ENCODE measurements at places on chromosomes 3 and 15.
A peak's percentile ranks its signal among the peaks of the same experiment; 100 is the strongest.

DNA sequence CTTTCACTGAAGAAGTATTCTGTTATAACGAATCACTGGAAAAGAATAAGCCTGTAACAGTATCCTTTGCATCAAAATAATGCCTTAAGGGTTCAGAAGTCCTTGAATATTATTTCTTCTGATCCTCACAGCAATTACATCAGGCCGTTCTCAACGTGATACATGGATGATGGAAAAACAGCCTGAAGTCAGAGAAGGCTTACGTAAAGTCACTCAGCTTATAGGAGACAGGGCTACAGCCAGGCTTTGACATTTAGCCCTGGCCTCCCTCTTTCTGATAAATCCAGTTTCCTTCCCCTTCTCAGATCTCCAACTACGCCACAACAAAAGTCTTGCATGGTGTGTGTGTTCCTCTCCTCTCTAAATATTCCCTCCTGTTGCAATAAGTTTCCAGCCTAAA lies 131.9 kb downstream of the ANO10 start:
- DNase-seq: no peak
- peaks cover 2% of the 10 kb centered on the region for H3K27me3 ChIP-seq
- H3K27ac ChIP-seq: no peak overlapping the region
- no peak overlapping the region for H3K4me3 ChIP-seq
- peaks cover 2% of the 10 kb centered on the region for H3K36me3 ChIP-seq

GRCh38 chr3:150371741-150372254 lies 36.3 kb upstream of the TSC22D2 start:
- no peak overlapping the region for H3K4me3 ChIP-seq
- no peak for DNase-seq
- H3K36me3 ChIP-seq: no peaks in the 10 kb centered on the region
- H3K27ac ChIP-seq: no peak overlapping the region

DNA sequence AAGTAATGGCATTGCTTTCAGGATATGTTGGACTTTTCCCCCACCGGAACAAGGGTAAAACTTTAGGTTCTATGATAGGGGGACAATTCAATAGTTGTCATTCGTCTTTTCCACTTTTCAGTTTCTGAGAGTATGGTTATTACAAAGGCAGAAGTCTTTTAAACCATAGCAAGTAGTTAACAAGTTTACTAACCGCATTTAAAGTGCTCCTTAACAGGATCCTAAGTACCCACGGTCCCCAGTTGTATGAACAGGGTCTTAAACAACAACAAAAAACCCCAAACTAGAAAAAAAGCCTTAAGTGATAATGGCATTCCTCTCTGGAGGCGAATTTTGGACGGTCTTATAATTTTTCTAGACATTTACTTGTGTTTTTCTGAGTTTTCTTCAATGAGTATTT lies 831 bp downstream of the IFT57 start:
- no peaks in the 10 kb centered on the region for H3K27me3 ChIP-seq
- peaks cover 50% of the 10 kb centered on the region for H3K4me1 ChIP-seq
- H3K4me3 ChIP-seq: peak overlapping the region; percentile 96
- peaks cover 3% of the 10 kb centered on the region for H3K36me3 ChIP-seq

DNA sequence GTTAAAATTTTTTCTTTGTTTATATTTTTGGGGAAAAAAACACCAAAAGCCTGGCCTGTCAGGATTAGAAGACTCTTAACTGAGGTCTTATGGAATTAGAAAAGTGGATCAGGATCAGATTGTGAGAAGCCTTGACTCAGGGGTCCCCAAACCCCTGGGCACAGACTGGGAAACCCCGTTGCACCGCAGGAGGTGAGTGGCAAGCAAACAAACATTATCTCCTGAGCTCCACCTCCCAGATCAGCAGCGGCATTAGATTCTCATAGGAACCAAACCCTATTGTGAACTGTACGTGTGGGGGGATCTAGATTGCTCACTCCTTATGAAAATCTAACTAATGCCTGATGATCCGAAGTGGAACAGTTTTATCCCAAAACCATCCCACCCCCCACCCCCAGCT lies 117.2 kb downstream of the TCF12 start:
- H3K27me3 ChIP-seq: no peaks in the 10 kb centered on the region
- H3K4me3 ChIP-seq: no peak overlapping the region
- no peak for DNase-seq
- H3K27ac ChIP-seq: no peak overlapping the region

DNA sequence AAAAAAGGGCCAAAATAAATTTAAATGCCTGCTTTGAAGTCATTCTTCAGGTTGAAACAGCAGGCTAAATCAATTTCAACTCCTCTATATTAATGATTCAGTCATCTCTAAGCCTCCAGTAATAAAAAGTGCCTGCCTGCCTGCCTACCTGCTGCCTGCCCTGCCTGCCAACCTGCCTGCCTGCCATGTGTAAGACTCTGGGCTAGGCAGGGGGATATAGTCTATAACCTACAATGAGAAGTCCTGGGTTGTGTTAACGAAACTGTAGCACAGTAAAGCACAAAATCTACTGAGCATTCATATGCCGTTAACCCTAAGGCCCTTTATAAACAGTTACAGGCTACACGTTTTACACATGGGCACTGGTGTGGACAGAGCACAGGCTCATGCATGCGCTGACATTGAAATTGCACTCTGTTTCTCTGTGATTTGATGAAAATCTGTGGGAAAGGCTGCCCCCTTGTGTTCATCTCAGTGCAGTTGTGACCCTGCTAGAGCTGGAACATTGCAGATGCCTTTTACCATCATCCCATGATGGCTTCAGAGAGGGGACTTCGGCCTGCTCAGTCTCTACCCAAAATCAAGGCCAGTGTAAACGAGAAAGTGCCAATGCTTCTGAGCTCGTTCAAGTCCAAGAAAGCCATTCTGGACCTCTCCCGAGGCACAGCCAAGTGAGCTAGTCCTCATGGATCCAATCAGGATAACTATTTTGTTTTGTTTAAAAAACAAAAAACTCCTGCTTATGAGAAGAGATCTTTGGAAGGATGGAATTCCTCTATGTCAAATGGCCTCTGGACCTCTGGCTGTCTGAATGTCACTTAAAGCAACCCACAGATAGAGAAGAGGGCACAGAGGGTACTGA lies 64.6 kb downstream of the EFL1 start:
- no peaks in the 10 kb centered on the region for H3K27me3 ChIP-seq
- H3K36me3 ChIP-seq: peaks cover 8% of the 10 kb centered on the region
- H3K4me3 ChIP-seq: no peak overlapping the region

GRCh38 chr3:71183549-71183948 lies 400.0 kb downstream of the FOXP1 start:
- no peak for DNase-seq
- H3K4me1 ChIP-seq: peaks cover 31% of the 10 kb centered on the region
- no peak overlapping the region for H3K4me3 ChIP-seq

GRCh38 chr15:30882849-30883433 lies 20.8 kb upstream of the FAN1 start:
- DNase-seq: peak; percentile 35
- H3K4me1 ChIP-seq: no peaks in the 10 kb centered on the region
- H3K27me3 ChIP-seq: peaks cover 18% of the 10 kb centered on the region
- H3K4me3 ChIP-seq: no peak overlapping the region
- H3K36me3 ChIP-seq: no peaks in the 10 kb centered on the region

- peaks cover 5% of the 10 kb centered on the region for H3K36me3 ChIP-seq
- no peak overlapping the region for H3K4me3 ChIP-seq
- H3K27me3 ChIP-seq: no peaks in the 10 kb centered on the region
- no peak overlapping the region for H3K27ac ChIP-seq
Measured at GRCh38 chr3:37991109-37991508, 523 bp downstream of the VILL start.

- H3K27ac ChIP-seq: no peak overlapping the region
- H3K27me3 ChIP-seq: peaks cover 13% of the 10 kb centered on the region
- H3K4me3 ChIP-seq: no peak overlapping the region
- no peaks in the 10 kb centered on the region for H3K36me3 ChIP-seq
Measured at GRCh38 chr15:92294759-92295158, 98.9 kb upstream of the ST8SIA2 start.

DNA sequence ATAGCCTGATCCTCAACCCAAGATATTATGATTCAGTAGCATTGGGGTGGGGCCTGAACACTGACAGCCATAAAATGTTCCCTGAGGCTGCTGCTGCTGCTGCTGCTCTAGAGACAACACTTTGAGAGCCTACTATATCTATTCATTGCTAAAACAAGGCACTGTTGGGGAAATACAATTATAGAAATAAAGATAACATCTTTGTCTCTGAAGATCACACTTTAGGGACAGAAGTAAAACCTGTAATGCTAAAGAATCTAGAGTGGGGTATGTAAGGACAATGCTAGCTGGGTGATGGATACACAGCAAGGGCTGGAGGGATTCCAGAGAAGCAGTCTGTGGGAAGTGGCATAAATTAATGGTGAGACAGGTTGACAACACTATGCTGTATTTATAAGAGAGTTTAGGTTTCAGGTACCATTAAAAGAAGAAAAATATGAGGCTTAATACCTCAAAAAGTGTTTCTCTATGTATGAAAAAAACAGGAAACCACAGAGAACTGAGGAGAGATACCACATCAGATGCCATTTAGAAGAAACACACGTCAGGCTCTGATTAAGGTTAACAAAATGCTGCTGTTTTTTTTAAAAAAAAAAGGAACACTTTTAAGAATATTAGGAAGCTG lies 115.9 kb downstream of the CBLB start:
- peaks cover 75% of the 10 kb centered on the region for H3K4me1 ChIP-seq
- H3K27ac ChIP-seq: peak overlapping the region; percentile 87
- DNase-seq: peak; percentile 41
- no peaks in the 10 kb centered on the region for H3K27me3 ChIP-seq
- peaks cover 21% of the 10 kb centered on the region for H3K36me3 ChIP-seq
- peak overlapping the region; percentile 21 for H3K4me3 ChIP-seq

GRCh38 chr3:127053026-127053425 lies 70.1 kb downstream of the PLXNA1 start:
- DNase-seq: no peak
- H3K36me3 ChIP-seq: no peaks in the 10 kb centered on the region
- H3K27ac ChIP-seq: no peak overlapping the region
- no peaks in the 10 kb centered on the region for H3K4me1 ChIP-seq

GRCh38 chr15:92043283-92043682 lies 189.8 kb downstream of the SLCO3A1 start:
- H3K27ac ChIP-seq: no peak overlapping the region
- no peak for DNase-seq
- no peaks in the 10 kb centered on the region for H3K27me3 ChIP-seq
- no peak overlapping the region for H3K4me3 ChIP-seq
- peaks cover 37% of the 10 kb centered on the region for H3K4me1 ChIP-seq
- no peaks in the 10 kb centered on the region for H3K36me3 ChIP-seq

- H3K4me3 ChIP-seq: no peak overlapping the region
- no peaks in the 10 kb centered on the region for H3K4me1 ChIP-seq
- no peak for DNase-seq
- no peaks in the 10 kb centered on the region for H3K36me3 ChIP-seq
Measured at GRCh38 chr3:148625095-148625736, 72.5 kb upstream of the AGTR1 start.

- H3K36me3 ChIP-seq: no peaks in the 10 kb centered on the region
- no peak for DNase-seq
- H3K27me3 ChIP-seq: no peaks in the 10 kb centered on the region
- no peak overlapping the region for H3K27ac ChIP-seq
- H3K4me3 ChIP-seq: no peak overlapping the region
- peaks cover 7% of the 10 kb centered on the region for H3K4me1 ChIP-seq
Measured at GRCh38 chr3:153043729-153044328, 118.2 kb upstream of the RAP2B start.

DNA sequence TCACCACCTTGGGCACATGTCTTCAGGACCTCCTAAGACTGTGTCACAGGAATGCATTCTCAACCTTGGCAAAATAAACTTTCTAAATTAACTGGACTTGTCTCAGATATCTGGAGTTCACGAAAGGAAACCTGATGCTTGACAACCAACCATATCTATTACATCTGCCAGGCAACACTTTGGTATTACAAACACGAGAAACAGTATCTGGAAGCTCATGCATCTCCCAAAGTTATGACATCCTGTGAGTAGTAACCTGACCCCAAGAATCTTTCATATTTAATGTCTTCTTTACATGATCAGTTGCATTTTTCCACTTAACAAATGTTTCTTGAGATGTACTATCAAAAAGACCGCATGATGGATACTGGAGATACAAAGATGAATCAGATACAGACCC lies 465.3 kb upstream of the AGTR1 start:
- no peak for DNase-seq
- H3K4me3 ChIP-seq: no peak overlapping the region
- no peak overlapping the region for H3K27ac ChIP-seq
- no peaks in the 10 kb centered on the region for H3K4me1 ChIP-seq
- no peaks in the 10 kb centered on the region for H3K36me3 ChIP-seq

DNA sequence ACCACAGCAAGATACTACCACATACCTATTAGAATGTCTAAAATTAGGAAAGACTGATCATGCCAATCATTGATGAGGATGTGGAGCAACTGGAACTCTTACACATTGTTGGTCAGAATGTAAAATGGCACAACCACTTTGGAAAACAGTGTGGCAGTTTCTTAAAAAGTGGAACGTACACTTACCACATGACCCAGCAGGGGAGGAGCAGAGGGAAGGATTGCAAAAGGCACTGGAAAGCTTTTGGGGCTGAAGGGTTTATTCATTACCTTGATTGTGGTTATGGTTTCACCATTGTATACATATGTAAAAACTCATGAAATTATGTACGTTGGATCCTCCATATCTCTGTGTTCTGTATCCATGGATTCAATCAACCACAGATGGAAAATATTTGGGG lies 3.3 kb upstream of the EHD4 start:
- peaks cover 27% of the 10 kb centered on the region for H3K4me1 ChIP-seq

DNA sequence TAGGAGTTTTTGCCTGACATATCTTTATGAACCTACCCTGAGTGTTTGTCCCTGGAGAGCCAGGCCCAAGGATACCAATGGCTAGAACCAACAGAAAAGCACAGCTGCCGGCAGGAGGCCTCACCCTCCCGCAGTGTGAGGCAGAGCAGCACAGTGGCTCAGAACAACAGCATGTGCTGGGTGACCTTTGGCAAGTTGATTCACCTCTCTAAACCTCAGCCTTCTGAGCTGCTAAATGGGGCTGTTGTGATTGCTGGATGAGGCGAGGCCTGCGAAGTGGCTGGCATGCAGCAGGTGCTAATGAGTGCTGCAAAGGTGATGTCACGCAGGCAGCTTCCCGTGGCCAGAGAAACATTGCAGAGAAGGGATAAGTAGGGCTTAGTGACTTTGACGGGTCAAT lies 23.3 kb downstream of the IDH2 start:
- H3K4me1 ChIP-seq: peaks cover 18% of the 10 kb centered on the region
- H3K36me3 ChIP-seq: peaks cover 18% of the 10 kb centered on the region
- H3K27ac ChIP-seq: no peak overlapping the region
- DNase-seq: no peak

DNA sequence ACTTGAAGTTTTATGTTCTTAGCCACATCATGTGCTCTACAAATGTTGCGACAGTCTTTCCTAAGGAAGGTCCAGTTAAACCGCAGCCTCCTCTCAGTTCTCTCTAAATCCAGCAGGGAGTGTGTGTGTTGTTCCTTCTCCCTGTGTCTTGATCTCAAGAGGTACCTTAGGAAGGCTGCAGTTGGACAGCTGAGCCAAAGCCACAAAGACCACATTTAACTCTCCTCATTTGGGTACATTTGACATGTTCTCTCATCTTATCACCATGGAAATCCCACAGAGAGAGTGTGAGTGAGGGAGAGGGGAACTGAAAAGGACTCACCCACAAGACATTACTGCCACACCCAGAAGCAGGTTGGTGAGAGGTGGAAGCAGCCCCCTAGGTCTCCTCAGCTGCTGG lies 79.5 kb downstream of the CD200R1L start:
- no peak overlapping the region for H3K27ac ChIP-seq
- no peak overlapping the region for H3K4me3 ChIP-seq
- H3K27me3 ChIP-seq: no peaks in the 10 kb centered on the region
- DNase-seq: no peak
- no peaks in the 10 kb centered on the region for H3K36me3 ChIP-seq

Data from activated CD4-positive, alpha-beta memory T cell treated with anti-CD3 and anti-CD28 coated beads for 36 hours (primary cell).